ENCODE measurements at places on chromosomes 3 and 15.

- DNase-seq, result peak; percentile 12
These were observed at the start of gene GPR160 for GRCh38 chr3:170037463-170038433. Gene GPR160, plus strand, starts transcription at chr3:170037995. Its CDS starts 45,978 bp downstream, at chr3:170083973.

- DNase-seq, result no peak
These were observed 8.1 kb upstream of the ARNT2 start for GRCh38 chr15:80396096-80396495.

DNA sequence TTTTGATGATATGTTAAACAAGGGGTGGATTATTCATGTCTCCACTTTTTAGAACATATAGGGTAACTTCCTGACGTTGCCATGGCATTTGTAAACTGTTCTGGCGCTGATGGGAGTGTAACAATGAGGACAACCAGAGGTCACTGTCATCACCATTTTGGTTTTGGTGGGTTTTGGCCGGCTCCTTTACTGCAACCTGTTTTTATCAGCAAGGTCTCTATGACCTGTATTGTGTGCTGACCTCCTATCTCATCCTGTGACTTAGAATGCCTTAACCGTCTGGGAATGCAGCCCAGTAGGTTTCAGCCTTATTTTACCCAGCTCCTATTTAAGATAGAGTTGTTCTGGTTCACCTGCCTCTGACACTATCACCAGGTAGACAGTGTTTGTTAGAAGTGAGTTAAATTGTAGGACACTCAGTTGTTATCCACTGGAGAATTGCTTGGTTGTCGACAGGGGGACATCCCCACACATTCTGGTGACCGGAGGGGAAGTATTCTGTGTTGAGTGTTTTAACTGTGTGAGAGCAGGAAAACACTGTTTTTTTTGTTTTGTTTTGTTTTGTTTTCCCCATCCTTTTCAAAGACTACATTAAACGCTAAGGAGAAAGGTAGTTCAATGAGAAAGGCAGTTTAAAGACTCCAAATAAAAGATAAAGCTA lies 36.9 kb upstream of the SKIL start:
- no peak for DNase-seq

GRCh38 chr3:43378066-43378935 lies 92.0 kb downstream of the SNRK start:
- no peak for DNase-seq

- no peak for DNase-seq
These were observed 170.6 kb downstream of the MYRIP start for GRCh38 chr3:39980058-39980457.

DNA sequence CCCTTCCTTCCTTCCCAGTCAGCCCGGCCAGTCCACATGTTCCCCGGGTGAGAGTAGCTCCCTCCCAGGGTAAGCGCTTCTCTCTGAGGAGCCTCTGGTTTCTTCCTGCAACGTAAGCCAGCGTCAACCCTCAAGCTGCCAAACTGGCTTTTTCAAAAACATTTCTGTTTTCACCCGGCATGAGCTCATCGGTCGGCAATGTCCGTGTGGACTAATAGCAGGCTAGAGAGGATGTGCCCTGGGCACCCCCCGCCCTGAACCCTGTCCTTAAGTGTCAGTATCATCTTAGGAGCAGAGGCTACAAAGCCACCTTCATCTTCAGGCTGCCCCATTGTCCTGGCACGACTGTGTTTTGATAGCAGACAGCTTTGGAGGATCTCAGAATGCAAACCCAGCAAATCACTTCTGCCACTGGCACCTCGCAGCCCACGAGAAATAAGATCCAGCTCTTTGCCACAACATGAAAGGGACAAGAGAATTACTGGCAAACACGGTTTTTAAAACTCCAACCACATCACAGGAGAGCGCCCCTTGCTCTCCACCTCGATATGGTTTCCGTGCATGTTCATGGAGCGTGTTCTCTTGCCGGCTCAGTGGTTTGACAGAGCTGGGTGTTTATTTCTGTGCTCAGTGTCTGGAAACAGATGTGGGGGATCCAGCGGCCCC lies 9.9 kb downstream of the ALDH1A3 start:
- peak; percentile 89 for DNase-seq

- DNase-seq, result peak; percentile 58
These were observed 13.6 kb upstream of the COMMD2 start for GRCh38 chr3:149765762-149766334.

DNA sequence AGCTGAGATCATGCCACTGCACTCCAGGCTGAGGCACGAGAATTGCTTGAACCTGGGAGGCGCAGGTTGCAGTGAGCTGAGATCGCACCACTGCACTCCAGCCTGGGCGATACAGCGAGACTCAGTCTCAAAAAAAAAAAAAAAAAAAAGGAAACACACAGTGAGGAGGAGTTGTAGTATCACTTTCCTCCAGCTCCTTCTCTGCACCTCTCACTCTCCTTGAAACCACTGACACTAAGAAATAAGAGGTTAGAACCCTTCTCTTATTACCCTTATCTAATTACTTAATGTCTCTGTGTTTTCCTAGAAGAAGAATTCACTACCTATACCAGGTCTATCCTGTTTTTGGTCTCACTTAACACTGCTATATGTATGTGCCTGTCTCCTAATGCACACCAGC lies 31.7 kb downstream of the RAB27A start:
- DNase-seq, result no peak
